ENCODE measurements at places on chromosomes 13 and 19. TPM values are rescaled to one million over a fixed set of nuclear protein-coding genes. Genes with fewer than 3 reads are reported as not detected.

The JUND gene
- 527 TPM for total RNA-seq

GRCh38 chr13:48431431-48431830, 18.5 kb upstream of the LPAR6 start:
- H3K36me3 ChIP-seq: peaks cover 14% of the 10 kb centered on the region
- DNase-seq: no peak
- no peak overlapping the region for H3K4me3 ChIP-seq
- no peaks in the 10 kb centered on the region for H3K27me3 ChIP-seq

The ZNF470 gene
- total RNA-seq: 7.2 TPM

DNA sequence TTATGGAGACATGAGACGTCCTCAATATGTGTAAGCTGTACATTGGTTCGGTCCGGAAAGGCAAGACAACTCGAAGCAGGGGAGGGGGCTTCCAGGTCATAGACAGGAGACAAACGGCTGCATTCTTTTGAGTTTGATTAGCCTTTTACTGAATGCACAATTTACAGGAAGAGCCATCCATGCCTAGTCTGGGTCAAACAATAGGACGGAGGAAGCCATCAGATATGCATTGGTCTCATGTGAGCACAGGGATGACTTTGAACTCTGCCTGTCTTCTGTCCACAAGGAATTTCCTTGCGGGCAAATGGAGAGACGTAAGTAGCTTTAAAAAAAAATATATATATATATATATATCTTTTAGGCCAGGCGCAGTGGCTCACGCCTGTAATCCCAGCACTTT, 1.9 kb upstream of the CCNP start:
- no peak overlapping the region for H3K27ac ChIP-seq
- no peak for DNase-seq
- no peaks in the 10 kb centered on the region for H3K36me3 ChIP-seq
- H3K4me3 ChIP-seq: no peak overlapping the region
- peaks cover 31% of the 10 kb centered on the region for H3K27me3 ChIP-seq

- H3K4me1 ChIP-seq: no peaks in the 10 kb centered on the region
- no peak for DNase-seq
- H3K36me3 ChIP-seq: no peaks in the 10 kb centered on the region
- no peaks in the 10 kb centered on the region for H3K27me3 ChIP-seq
These were observed 951.9 kb upstream of the SLITRK1 start for GRCh38 chr13:84834201-84834600.

GRCh38 chr13:92602560-92602959, 624.0 kb upstream of the GPC6 start:
- no peak for DNase-seq
- H3K27ac ChIP-seq: no peak overlapping the region
- H3K27me3 ChIP-seq: no peaks in the 10 kb centered on the region
- H3K36me3 ChIP-seq: no peaks in the 10 kb centered on the region

DNA sequence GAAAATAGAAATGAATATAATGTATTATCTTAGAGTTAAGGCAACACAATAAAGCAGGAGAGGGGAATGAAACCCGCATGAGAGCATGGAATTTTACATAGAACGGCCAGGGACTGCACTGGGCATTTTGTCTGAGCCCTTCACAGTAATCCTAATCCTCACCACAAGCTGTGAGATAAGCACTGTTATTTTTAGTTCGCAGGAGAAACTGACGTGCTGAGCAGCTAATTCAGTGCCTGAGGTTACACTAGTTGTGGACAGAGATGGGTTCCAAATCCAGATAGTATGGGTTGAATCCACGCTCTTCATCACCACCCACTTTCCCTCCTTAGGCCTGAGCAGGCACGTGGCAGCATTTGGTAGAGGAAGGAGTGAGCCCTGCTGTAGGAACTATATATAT, 24.8 kb upstream of the ZNF527 start:
- H3K27me3 ChIP-seq: no peaks in the 10 kb centered on the region
- H3K27ac ChIP-seq: no peak overlapping the region
- DNase-seq: no peak
- H3K36me3 ChIP-seq: peaks cover 63% of the 10 kb centered on the region
